Suppressor macrophage treated with lipopolysaccharide for 4 hours (primary cell): ENCODE measurements at places on chromosomes 7 and 10.
A peak's percentile ranks its signal among the peaks of the same experiment; 100 is the strongest.

DNA sequence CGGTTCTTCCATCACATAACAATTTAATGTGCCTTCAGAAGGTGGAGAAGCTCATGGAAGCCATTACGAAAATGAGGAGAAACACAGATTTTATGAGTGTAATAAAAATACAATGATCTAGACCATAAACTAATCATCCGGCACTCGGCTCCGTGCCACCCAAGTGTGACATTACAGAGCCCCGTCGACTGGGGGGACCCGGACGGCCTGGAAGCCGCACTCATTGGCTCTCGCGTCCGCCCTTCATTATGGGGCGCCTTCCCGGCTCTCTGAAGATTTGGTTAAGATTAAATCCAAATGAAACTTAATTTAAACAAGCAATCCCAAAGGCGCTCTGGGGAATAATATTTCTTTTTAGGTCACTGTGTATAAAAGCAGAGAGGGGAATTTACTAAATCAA lies 242.6 kb downstream of the DNAJB6 start:
- DNase-seq = no peak

- no peak for DNase-seq
Observed at GRCh38 chr10:96188421-96188820, 58.3 kb downstream of the ZNF518A start.

DNA sequence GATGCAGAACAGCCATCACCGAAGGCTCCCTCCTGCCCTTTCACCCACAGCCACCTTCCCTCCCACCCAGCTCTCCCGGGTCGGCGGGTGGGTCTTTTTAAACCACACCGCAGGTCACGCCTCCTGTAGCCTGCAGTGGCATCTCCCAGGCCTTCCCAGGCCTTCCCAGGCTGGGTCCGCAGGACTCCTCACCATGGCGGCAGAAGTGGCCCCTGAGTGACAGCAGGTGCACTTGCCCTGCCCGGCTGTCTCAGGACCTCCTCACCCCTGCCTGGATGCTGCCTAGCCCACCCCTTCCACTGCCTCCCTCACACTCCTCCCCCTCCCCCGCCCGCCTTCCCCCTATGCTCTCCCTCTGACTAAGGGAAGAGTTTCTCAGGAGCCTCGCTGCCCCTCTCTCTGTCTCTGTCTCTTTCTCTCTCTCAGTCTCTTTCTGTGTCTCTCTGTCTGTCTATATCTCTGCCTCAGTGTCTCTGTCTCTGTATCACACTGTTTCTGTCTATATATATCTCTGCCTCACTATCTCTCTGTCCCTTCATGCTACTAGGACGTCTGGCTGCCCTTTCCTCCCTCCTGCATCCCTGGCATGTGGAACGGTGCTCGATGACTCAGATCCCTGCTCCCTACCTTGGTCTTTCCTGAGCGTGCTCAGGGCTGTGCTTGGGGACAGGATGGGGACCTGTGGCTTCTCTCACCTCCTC lies 57.5 kb downstream of the GLRX3 start:
- no peak for DNase-seq

DNA sequence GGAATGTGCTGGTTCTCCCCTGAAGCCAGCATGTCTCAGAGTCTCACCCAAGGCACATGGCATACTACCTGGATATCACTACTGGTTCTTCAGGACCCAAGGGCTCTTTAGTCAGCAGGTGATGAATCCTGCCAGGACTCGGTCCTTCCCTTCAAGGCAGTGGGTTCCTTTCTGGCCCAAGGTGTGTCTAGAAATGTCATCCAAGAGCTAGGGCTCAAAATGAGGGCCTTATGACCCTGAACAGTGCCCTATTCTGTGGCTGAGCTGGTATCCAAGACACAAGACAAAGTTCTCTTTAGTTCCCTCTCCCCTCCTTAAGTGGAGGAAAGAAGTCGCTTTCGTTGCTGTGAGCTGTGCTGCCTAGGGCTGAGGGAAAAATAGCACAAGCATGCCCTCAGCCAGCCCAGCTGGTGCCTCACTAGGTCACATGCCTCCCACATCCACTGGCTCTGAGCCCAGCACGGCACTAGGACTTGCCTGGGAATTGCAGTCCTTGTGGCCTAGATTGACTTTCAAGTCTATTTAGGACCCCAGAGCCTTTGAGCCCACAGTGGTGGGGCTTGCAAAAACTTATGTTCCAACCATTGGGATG lies 106.0 kb downstream of the BMS1 start:
- DNase-seq = no peak

- no peak for DNase-seq
Observed at GRCh38 chr7:37054624-37055241, 330.4 kb upstream of the AOAH start.

DNA sequence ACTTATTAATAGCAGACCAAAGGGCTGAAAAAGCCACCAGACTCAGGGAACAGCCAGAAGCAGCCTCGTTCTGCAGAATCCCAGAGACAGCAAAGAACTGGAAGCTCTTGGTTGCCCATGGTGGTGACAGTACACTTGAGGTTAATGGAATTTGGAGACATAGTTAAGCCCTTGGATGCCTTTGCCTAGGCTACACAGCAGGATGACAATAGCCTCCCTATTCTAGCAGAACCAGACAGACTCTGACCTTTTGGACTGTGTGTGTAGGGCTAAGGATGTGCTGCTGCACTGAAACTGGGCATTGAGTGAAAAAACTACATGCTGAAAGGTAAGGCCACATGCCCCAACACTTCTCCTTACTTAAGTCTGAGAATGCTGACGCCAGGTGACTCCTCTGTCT lies 22.7 kb downstream of the OTUD1 start:
- DNase-seq = no peak

DNA sequence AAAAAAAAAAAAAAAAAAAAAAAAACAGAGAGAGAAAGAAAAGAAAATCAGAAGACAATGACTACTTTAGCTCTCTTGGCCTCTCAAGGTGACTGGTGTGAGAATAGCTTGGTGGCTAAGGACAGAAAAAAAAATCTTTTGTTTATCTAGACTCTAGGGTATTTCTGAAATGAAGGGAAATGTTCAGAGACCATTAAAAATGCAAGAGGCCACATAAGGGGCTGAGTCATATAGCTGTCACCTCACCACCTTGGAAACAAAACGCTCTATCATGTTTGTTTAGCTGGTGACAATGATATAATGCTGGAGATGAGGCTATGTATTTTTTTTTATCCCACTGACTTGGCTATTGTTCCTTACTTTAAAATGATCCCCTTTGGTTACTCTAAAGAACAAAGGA lies 287.0 kb upstream of the CDC14C start:
- peak; percentile 21 for DNase-seq

DNA sequence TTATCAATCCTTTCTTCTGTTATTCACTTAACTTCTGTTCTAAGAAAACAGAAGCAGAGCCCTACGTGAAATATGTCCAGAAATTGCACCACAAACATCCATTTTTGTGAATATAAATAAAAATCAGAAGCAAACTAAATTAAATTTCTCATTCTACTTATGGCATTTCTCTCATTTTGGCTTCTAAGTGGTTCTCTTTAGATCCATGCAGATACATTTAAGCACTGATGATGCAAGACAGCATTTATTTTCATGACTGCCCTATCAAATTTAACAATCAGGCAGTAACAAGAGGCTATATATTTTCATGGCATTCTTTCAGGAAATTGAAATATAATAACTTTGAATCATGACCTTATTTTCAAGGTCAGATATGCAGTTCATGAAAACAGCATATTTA lies 1049.6 kb downstream of the GRM8 start:
- no peak for DNase-seq

DNA sequence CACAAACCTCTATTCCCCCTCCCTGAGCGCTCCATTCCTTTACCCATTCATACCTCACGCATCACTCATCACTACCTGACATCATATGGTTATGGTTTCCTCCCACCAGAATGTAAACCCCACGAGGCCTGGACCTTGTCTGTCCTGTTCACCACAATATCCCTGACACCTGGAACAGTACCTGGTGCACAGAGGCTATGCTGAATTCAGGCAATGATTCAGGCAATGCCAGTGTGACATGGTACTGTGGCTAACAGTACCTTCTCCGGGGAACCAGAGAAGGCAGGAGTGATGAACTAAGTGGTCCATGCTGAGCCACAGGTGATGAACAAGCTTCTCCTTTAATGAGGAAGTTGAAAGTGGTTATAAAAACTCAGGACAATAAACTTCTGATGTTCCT lies 202.5 kb upstream of the PLXNA4 start:
- no peak for DNase-seq

- DNase-seq = no peak
Observed at GRCh38 chr7:52635021-52635420, 400.4 kb upstream of the POM121L12 start.

DNA sequence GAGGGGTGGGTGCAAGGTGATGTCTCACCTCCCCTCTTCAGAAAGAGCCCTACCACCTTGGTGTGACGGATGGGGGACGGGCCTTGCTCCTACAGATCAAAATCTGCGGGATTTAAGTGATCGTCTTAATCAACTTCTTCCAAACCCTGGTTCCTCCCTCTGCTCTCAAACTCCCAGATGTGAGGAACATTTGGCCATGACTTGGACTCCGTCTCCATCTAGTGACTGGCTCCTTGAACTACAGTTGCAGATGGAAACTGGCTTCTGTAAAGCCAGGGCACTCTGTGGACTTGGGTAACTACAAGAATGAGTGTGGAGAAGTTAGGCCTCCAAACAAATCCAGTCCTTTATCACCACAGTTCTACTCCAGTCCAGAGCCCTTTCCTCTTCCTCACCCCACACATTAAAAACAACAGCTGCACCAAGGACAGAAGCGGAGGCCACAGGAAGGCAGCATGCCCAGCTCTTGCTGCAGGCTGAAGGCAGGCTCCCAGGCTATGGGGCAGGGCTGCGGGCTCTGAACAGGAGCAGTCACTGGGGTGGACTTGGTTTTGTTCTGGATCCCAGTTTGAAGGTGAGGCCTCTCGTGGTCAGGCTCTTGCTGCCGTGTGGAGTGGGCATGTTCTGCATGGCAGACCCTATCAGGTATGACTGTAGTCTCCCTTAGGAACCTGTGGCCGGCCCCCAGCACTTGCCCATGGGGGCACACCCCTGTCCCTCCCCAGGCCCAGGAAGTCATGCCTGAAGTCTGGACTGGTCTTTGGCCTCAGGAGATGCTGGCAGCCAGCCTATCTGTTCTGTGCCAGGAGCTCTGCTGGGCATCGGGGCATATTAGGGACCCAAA lies 79.4 kb downstream of the VWC2 start:
- DNase-seq = peak; percentile 49

DNA sequence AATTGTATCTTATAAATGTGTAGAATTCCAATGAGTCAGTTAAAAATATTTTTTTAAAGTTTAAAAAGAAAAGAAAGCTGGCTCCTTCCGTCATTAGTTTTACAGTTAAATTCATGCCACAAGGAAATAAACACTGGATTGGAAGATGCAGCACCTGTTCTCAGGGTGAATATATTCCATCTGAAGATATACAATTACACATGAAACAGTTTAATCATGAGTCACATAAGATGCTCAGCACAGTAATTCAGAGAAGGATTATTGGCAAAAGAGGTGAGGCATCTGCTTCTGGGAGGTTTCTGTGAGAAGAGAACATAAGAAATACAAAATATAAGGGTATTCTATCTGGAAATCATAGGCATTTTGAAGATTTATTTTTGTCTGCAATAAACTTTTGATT lies 376.5 kb upstream of the SORCS1 start:
- no peak for DNase-seq

GRCh38 chr7:132575419-132575981 lies 770 bp downstream of the PLXNA4 start:
- no peak for DNase-seq

- no peak for DNase-seq
Observed at GRCh38 chr10:115566867-115567266, 473.7 kb downstream of the ATRNL1 start.

DNA sequence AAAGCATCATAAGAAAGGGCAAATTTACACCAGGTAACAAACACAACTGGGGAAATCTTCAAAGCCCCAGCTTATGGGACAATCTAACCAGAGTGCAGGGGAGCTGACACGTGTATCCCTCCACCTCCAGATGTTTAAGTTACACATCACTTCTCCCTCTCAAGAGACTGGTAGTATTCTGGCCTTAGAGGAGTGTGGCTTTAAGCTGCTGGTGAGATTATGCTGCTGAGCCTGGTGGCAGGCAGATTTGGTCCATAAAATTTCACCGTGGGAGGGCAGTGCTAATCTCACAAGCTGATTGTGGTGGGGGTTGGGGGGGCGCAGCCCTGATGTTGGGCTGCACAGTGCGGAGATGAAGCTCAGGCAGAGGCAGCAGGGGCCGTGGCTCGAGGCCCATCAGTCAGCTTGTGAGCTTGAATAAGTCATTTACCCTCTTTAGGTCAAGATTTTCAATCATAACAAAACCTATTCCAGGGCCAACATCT lies 431.0 kb upstream of the GALNT17 start:
- DNase-seq = no peak

GRCh38 chr10:12590675-12591659 lies 241.6 kb downstream of the CAMK1D start:
- DNase-seq = no peak

- DNase-seq = no peak
Observed at GRCh38 chr7:34044306-34044643, 138.9 kb downstream of the BMPER start.

GRCh38 chr7:1767524-1767923 lies 97.4 kb downstream of the ELFN1 start:
- no peak for DNase-seq

GRCh38 chr7:103773726-103774125 lies 215.7 kb downstream of the RELN start:
- no peak for DNase-seq

DNA sequence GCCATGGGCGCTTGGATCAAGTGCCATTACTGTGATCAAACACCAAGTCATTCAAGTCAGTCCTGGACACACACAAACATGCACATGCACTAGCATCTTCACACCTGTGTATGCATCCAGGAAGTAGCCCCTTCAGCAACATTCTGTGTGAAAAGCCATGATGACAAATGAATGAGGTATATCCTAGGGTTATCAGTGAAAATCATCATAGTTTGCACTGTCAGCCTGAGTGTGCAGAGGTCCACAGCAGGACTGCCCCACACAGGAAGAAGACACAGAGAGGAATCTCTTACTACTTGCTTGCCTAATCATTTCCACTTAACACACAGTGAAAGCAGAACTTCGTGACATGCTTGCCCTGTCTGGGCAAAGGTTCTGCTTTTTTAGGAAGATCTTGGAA lies 184.0 kb upstream of the ADO start:
- peak; percentile 87 for DNase-seq

DNA sequence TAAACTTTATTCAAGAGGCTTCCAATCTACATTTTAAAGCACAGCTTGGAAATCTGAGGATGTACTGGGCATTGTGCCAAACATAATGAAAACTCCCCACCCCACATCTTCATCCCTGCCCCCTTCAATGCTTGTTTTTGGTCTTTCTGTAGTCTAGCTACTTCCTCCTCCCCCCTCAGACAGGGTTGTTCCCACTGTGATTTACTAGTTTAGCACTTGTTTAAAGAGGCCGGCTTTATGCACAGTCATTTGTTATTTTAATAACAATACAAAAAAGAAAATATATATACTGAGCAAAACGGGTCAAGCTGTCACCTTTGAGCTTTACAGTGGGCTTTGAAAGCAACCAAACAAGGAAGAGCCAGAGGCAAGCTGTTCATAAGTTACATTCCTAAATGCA lies 132.6 kb downstream of the CHRM2 start:
- no peak for DNase-seq

- no peak for DNase-seq
Observed at GRCh38 chr10:69913606-69914382, 112.1 kb downstream of the COL13A1 start.

- DNase-seq = no peak
Observed at GRCh38 chr7:21059069-21059468, 272.4 kb upstream of the SP8 start.
